ENCODE measurements at places on chromosomes 3 and 15.
A peak's percentile ranks its signal among the peaks of the same experiment; 100 is the strongest.

GRCh38 chr3:54670201-54671000, 257.5 kb downstream of the LRTM1 start:
- no peak for DNase-seq

DNA sequence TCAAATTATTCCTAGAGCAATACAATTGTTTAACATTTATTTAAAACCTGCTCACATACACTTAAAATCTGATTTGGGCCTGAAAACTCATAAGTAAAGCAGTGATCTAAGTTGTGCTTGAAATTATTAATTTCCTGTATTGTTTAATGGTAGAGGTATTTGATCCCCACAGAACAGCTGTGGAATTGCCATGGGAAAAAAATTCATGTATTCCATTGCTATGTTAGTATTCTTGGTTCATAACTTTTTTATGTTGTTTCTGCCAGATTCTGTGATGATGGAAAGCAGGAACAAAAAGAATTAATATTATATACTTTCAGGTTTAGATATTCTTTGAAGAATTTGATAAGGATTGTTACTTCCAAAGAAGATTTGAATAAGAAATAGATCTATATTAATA, 831.5 kb upstream of the NR2F2 start:
- DNase-seq: no peak

GRCh38 chr3:119395923-119396358, 67.5 kb downstream of the TMEM39A start:
- DNase-seq: no peak

DNA sequence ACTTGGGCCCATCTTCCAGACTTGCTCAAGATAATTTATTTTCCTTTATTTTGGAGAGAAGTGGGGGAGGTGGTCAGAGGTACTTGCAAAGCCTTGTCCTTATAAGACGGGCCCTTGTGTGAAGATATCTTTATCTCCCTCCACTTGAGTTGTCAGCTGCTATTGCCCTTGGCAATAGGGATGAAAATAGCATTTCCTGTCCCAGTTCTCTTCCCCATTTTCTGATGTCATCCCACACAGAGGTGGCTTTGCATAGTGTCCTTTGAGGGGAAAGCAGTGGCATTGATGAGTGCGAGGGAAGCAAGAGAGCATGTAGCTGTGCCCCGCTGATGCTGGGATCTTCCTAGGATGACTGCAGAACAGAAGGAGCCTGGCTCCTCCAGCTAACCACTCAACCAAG, 41.9 kb upstream of the TUBGCP5 start:
- DNase-seq: peak; percentile 13

- no peak for DNase-seq
Observed at GRCh38 chr15:99137111-99137546, 32.2 kb downstream of the SYNM start.

DNA sequence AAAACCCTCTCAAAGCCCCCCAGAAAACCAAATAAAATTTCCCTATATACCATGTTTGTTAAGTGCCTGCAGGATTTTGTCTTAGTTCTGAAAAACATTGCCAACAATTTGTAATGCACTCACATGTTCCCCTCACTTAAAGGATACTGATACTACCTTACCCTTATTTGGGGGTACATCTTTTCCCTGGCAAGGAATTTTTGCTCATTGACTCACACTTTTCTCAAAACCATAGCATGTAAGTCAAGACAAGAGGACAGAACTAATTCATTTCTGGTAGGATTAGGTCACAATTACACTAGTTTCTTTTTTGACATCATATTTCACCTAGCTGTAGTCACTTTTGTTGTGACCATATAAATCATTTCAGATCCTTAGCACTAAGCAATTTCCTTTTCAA, 222.2 kb downstream of the THRB start:
- DNase-seq: no peak

DNA sequence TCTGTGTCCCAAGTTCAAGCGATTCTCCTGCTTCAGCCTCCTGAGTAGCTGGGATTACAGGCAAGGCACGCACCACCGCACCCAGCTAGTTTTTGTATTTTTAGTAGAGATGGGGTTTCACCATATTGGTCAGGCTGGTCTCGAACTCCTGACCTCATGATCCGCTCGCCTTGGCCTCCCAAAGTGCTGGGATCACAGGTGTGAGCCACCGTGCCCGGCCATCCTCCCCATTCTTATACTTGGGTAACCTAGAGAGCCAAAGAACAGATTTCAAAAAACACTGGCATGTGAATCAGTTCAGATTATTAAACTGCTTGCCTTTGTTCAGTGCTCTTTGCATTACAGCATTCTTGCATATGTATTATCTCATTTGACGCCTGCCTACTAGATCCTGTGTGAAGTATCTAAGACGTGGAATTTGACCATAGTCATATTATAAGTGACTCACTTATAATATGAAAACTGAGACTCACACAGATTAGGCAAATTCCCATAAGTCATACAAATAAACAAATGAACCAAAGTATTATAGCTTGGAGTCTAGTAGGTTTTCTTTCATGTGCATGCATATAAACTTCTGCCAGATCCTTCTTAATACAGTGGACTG, 123.5 kb downstream of the UNC13C start:
- no peak for DNase-seq

- no peak for DNase-seq
Observed at GRCh38 chr3:110743202-110743601, 328.4 kb upstream of the NECTIN3 start.

GRCh38 chr15:35545316-35545823, 595 bp downstream of the DPH6 start:
- DNase-seq: peak; percentile 28

GRCh38 chr3:154193000-154193615, 71.9 kb downstream of the ARHGEF26 start:
- DNase-seq: no peak

DNA sequence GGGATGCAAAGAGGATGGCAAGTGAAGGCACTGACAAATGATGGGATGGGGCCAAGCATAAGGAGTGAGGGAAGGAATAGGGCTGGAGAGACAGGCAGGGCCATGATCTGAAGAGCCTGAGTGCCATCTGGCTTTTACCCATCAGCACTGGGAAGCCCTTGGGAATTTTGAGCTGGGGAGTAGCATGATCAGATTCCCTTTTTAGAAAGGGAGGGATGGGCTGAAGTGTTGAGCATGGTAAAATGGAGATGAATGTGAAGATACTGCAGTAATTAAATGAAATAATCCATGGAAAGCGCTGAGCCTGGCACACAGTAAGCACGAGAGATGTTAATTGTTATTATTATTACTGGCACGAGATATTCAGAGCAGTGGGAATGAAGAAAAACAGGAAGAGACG, 9.9 kb downstream of the RBP1 start:
- DNase-seq: no peak

GRCh38 chr3:139559541-139559940, 20.0 kb upstream of the RBP1 start:
- DNase-seq: no peak

Data from putamen (tissue), 1 donor.